ENCODE measurements at places on chromosomes 1 and 21. TPM values are rescaled to one million over a fixed set of nuclear protein-coding genes. Genes with fewer than 3 reads are reported as not detected.

GRCh38 chr1:212916481-212917133 lies 33.7 kb upstream of the VASH2 start:
- DNase-seq, result peak; percentile 6

GRCh38 chr1:171290621-171291020 lies 23.4 kb upstream of the FMO4 start:
- DNase-seq, result no peak

Gene SPATA46
- not detected for total RNA-seq

Gene RNU1-4
- total RNA-seq, result 1,319 TPM

GRCh38 chr1:19872190-19872589 lies 10.0 kb upstream of the OTUD3 start:
- no peak for DNase-seq

GRCh38 chr1:151723726-151724370 lies 2.5 kb downstream of the RIIAD1 start:
- no peak for DNase-seq

All from endothelial cell of umbilical vein (primary cell).